ENCODE measurements at places on chromosomes 12 and 14.

DNA sequence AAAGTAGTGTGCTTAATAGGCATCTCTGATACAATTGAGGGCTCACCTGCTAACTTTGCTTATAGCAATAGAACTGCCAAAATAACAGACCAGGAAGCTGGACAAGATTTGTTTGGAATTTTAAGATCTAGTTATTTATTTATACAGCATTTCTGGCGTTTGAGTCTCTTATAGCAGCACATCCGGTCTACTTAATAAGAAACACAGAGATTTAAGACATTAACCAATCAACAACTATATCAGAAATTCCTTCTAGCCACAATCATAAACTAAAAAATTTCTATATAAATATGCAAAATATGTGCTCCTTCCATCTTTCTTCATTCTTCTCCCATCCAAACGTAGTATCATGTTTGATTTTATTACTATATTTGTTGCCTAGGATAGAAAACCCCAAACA is 2.6 kb downstream of the RTN1 start:
- no peak for DNase-seq

GRCh38 chr12:22874151-22874550 is 249.2 kb downstream of the ETNK1 start:
- no peak for DNase-seq

GRCh38 chr12:122866379-122866778 is 29.5 kb downstream of the VPS37B start:
- no peak for DNase-seq

DNA sequence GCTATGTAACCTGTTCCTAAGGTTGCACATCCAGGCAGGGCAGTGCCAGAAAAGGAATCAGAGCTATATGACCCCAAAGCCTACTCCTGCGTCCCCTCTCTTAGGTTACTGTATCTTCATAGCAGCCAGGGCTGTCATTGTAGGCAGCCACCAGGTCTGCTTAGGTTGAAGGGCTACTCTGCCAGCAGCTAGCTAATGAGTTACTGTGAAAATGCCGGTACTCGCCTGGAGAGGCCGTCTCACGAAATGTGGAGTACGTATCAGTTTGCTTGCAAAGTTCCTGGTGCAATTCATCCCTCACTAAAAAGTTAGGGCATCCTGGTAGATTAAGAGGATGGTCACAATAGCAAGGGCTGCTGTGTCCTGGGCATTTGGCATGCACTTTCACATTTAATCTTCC is 50.9 kb downstream of the RPH3A start:
- DNase-seq: no peak

- DNase-seq: no peak
Measured at GRCh38 chr14:54493293-54493692, 4.5 kb upstream of the GMFB start.

GRCh38 chr12:114685320-114685781 is 1.4 kb upstream of the TBX3 start:
- DNase-seq: no peak

- DNase-seq: no peak
Measured at GRCh38 chr12:104164634-104165033, 26.6 kb upstream of the NFYB start.

DNA sequence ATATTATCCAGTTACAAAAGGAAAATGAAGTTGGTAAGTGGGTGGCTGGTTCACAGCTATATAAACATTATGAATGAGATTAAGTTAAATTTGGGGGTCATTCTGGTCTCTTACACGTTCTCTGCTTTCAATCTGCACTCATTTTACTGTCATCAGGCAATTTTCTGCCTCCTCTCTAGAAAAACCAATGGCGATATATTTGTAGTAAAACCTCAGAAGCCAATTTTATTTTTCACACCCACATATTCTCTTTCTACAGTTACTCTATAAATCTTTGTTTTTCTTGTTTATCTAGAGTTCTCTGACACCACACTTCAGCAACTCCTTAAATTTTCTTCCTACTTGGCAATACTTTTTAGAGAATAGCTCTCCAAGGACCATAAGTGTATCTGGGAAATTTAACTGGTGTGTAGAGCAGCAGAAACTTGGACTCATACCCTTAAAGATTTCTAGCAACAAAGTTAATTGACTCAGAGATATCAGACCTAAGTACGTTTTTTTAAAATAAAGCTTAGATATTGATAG is 926.9 kb downstream of the TMTC2 start:
- DNase-seq: no peak

DNA sequence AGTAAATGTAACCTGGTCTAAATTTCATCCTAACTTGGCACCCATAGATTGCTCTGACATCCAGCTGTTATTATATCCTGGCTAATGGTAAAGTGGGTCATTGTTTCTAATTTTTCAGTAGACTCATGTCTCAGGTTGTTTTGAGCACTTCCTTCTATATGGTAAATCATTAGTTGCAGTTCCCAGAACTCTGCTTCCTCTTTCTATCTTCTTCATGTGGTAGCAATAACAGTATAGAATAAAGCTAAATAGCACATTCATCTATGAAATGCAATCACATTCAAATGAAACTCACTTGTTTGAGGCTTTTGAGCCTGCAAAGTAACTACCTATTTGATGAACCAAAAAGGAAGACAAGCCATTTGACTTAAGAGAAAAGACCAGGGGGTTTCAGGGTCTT is 65.1 kb upstream of the GZMB start:
- DNase-seq: no peak

Data from AG10803 (cell line).